G401 (cell line): ENCODE measurements at places on chromosomes 7 and 10.

- DNase-seq: no peak
These were observed 72.0 kb downstream of the KMT2C start for GRCh38 chr7:152363798-152364197.

DNA sequence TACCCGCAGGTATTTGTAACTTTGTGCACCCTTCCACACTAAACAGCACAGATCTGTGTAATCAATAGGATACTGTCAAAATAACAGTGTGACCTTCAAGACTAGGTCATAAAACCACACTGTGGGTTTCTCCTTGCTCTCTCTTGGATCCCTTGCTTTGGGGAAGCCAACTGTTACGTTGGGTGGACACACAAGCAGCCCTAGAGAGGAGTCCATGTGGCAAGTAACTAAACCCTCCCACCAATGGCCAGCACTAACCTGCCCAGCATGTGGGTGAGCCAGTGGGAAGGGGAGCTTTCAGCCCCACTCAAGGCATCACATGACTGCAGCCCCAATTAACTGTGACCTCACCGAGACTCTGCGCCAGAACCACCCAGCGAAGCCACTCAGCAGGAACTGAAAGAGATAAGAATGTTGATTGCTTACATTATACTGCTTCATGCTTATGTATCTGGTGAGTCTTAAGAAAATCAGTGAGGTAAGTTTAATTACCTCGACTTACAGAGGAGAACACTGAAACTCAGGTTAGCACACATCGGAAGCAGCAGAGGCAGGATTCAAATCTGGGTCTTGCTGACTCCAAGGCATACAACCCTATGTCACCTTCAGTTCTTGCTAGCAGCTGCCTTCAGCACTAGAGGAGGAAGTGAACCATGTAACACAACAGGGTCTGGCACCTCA is 9.4 kb upstream of the ZC3HAV1 start:
- DNase-seq: no peak

DNA sequence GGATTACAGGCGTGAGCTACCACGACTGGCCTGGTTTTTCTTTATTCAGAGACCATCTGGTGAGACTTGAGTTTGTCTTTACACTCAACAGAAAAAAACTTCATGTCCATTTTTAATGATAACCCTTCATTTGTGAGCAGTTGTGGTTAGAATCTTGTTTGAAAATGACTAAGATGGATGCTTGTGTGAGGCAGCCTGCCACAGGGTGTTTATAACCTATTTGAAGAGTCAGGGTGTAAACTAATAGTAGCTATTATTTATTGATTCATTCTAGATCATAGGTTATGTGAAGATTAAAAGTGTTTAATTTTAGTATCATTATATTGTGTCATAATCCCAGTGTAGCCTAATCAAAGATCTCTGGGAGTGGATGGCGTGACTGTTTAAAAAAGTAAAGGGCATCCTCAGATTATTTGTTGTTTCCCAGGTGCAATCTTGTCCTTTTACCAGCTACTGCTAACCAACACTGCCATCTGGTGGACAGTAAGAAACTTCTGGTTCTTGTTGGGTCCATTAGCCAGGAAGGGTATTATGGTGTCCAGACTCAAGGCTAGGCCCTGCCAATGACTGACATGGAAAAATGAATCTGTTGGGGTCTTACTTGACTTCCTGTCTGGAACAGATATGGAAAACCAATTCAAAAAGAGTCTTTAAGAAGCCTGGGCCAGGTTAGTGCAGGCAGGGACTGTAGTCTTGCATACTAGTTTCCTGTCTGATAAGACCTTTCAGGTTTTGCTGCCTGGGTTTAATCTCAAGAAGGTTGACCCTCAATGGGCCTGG is 24.9 kb downstream of the NRBF2 start:
- peak; percentile 87 for DNase-seq

DNA sequence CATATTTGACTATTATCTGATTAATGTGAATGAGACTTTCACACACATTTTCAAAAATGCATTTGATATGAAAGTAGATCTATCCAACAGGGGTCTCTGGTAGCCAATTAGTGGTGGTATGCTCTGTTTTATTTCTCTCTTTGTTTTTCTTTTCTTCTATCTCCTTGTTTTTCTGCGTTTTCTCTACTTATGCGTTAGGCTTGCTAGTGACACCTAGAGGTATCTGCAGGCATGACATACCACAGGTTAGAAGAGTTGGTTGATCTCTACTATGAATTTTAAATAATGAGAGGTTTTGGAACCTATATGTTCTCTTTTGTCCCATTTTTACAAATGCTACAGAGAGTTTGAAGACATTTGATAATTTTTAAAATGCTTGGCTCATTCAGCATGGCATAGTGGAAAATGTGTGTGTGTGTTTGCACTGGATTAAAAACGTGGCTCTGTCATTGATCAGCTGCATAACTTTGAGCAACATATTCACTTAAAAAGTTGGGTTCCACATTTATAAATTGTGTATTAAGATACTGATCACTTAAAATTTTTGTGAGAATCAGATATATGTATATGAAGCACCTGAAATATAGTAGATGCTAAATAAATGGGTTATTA is 28.1 kb upstream of the PLXDC2 start:
- DNase-seq: peak; percentile 6

DNA sequence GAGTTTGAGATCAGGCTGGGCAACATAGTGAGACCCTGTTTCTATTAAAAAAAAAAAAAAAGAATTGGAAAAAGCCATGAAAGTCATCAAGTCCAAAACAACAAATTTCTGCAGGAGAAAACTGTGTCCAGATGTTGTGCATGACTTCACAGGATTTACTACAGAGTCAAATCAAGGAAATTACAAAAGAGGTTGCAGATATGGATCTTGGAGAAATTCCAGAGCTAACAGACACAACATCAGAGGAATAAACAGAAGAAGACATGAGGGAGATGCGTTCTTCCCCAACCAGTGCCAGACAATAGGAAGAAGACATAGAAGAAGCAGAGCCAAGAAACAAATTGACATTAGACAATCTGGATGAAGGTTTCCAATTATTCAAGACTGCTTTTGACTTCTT is 24.3 kb upstream of the KCNIP2 start:
- no peak for DNase-seq

GRCh38 chr7:129569811-129570215 is 41.7 kb upstream of the NRF1 start:
- DNase-seq: no peak

GRCh38 chr7:156015237-156016020 is 203.2 kb upstream of the SHH start:
- DNase-seq: no peak

DNA sequence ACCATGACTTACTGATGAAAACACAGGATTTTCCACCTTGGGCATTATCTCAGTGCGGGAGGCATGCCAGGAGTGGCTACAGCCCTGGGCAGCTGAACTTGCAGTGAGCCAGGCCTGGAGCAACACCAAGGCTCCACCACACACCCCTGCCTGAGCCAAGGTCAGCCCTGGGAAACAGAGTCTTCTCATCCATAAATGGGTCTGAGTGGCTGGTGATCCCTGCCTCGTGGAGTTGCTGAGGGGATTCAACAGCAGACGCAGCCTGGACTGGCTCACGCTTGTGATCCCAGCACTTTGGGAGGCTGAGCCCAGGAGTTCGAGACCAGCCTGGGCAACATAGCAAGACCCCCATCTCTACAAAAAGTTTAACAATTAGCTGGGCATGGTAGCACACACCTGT is 32.2 kb downstream of the SPOCK2 start:
- peak; percentile 43 for DNase-seq

DNA sequence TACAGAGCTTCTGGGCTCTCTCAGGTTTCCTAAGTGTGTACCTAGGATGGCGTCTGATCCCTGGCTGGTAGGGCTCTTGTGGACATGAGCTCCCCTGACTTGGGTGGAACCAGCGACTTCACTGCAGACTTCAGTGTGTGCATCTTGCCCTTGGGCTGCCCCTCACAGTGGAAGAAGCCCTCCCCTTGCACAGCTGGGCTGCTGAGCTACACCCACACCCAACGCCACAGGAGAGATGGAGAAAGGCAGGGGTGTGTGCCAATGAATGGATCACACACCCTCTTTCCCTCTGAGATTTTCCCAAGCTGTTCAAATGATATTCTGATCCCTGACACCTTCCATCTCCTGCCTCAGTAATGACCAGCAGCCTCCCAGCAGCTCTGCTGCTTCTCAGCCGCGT is 296.7 kb downstream of the GFRA1 start:
- no peak for DNase-seq

DNA sequence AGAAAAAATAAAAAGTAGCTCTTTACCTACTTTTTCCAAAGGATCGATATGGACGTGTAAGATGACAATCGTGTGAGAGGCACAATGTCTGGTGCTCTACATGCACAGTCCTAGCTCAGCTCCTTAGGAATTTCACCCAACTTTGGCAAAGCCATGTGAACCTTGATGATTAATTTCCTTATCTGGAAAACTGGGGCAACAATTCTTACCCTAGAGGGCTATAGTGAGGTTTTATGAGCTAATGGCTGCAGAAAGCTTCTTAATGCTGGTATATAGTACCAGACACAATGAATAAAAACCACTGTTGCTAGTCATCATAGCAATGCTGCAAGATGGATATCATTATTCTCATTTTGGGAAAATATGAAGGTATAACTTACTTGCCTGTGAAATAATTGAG is 202.7 kb downstream of the PARD3 start:
- no peak for DNase-seq

DNA sequence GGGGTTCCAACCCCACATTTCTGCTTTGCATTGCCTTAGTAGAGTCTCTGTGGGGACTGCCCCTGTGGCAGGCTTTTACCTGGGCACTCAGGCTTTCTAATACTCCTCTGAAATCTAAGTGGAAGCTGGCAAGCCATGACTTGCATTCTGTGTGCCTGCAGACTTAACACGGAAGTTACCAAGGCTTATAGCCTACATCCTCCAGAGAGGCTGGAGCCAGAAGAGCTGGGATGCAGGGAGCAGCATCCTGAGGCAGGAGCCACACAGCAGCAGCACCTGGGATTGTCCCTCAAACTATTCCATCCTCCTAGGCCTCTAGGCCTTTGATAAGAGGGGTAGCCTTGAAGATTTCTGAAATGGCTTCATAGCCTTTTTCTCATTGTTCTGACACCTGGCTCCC is 22.1 kb upstream of the ABCC2 start:
- no peak for DNase-seq

DNA sequence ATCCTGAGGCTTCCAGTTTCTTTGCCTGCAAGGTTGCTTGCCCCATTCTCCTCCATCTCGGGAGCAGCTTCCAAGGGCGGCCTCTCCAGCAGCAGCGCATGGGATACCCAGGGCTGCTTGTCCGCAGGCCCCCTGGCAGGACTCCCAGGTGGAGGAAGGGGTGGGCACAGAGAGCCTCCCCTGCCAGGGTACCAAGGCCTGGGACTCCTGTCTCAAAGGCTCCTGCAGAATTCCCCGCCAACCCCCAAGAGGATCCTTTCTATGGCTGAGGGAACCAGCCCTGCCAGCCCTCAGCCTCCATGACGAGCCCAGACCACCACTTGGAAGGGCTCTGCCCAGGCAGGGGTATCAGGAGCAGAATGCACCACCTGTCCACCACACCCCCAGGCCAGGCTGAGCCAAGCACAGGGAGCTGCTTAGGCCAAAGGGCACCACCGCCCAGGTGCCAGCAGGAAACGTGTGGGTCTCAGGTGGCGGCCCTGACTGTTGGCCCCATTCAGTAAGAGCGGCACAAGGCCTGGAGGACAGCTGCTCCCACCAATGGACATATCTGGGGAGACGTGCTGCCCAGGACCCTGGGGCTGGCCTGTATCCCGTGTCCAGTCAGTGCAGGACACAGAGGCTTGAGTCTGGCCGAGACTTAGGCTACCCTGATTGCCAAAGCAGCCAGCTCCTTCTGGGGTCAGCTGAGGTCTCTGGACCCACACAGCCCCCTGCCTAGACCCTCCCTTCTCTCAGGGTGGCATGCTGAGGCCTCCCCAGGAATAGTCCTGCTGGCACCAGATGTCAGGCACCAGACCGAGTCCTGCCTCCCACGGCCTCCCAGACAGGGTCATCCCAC is 33.8 kb upstream of the INPP5A start:
- no peak for DNase-seq

- no peak for DNase-seq
These were observed 39.2 kb upstream of the HPS1 start for GRCh38 chr10:98485959-98486358.

DNA sequence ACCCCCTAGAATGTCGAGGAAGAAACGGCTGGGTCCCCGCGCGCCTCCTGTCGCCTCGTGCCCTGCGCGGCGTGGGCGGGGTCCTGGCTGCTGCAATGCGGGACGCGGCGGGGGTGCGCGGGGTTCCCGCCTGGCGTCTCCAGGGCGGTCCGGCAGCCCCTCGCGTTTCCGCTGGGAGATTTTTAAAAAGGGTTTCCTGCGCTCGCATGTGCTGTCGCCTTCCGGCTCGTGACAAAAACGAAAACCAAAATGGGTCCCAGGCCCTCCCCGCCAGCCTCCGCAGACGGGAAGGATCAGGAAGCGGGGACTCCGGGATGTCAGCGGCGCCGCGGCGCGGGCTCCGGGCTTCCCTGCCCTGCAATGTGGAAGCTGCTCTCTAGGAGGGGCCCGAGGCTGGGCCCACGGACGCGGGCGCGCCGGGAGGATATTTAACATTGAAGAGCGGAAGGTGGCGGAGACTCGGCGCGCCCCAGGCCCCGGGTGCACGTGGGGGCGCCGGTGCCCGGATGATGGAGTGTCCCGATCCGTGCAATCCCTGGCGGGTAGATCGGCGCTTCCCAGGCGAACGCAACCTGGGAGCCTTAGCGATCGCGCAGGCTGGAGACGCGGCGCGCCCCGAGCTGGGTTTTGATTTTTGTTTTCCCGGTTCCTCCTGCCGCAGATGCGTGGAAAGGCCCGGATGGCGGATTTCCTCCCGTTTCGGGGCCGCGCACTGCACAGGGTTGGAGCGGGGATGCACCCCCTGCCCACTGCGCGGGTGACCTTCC is 1.0 kb downstream of the PFKP start:
- DNase-seq: peak; percentile 62

DNA sequence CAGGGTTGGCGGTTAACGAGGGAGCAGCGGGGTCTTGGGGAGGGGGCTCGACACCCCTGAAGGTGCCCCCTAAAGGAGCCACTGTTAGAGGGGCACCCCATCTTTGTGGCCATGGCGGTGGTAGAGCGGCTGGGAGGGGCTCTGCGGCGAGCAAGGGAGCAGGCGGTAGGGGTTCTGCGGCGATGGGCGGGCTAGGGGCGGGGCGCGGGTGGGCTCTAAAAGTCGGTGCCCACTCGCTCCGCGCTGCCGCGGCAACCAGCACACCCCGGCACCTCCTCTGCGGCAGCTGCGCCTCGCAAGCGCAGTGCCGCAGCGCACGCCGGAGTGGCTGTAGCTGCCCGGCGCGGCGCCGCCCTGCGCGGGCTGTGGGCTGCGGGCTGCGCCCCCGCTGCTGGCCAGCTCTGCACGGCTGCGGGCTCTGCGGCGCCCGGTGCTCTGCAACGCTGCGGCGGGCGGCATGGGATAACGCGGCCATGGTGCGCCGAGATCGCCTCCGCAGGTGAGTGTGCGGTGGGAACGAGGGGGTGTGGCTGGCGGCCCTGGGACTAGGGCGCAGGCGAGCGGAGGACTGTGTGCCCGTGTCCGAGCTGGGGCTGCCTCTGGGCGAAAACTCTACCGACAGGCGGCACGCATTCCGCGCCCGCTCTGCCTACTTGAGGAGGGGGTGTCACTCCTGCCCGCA is at the start of gene MEST:
MEST (plus strand) TSS at position 245 of the 682 bp plus-strand sequence; CDS start at position 474, 229 bp downstream.
- DNase-seq: peak; percentile 28

- DNase-seq: peak; percentile 70
These were observed 384 bp upstream of the TMEM229A start for GRCh38 chr7:124033095-124033806.

GRCh38 chr7:142337054-142338001 is 79.5 kb upstream of the PRSS58 start:
- DNase-seq: no peak
